Tibial artery (tissue), 4 donors: ENCODE measurements at places on chromosomes 16 and 17.
A peak's percentile ranks its signal among the peaks of the same experiment; 100 is the strongest.

GRCh38 chr17:35546487-35546886, 9.0 kb upstream of the SLFN12L start:
- no peak for DNase-seq

GRCh38 chr17:33970279-33970678, 284.8 kb upstream of the CCL2 start:
- DNase-seq = no peak

GRCh38 chr16:85170590-85171003, 58.3 kb upstream of the CIBAR2 start:
- no peak for DNase-seq

DNA sequence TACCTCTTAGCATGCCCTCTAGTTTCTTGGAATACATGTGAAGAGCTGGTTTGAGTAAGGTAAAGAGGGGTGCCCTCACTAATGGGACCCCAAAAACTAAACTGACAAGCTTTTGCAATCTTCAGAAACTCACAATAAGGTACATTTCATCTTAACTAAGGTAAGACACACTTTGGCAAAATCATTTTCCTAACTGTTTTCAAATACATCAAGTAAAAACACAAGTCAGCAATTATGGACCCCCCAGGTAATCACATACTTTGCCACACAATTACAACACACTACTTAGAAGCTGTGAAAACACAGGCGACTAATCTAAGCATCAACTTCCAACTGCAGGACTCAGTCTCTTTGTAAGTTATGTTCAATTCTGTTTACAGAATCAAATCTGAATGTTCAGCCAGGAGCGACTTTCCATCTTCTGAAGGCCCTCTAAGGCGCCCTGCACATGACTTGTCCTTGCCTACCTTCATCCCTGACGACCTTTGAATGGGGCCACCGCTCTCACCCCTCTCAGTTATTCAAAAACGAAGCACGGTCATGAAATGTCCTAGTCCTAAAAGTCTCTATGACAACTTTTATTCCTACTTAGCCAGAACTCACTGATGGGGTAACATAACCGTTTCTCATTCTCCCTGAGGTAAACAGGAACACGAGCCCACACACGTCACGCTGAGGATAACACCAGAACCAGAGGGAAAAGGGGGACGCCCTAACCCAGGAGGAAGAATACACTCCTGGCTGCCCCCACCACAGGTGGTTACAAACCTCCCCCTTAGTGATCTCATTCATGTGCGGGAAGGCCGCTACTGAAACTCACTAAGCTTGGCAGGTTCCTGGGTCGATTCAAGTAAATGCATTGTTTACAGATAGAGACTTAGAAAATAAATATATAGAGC, 5.5 kb downstream of the CREBBP start:
- no peak for DNase-seq

GRCh38 chr16:25596194-25596593, 95.6 kb upstream of the HS3ST4 start:
- no peak for DNase-seq

- DNase-seq = no peak
Measured at GRCh38 chr16:89184933-89185794, 13.6 kb downstream of the CDH15 start.

- DNase-seq = no peak
Measured at GRCh38 chr16:47057630-47057993, 84.1 kb upstream of the DNAJA2 start.

GRCh38 chr16:71384073-71384724, 25.7 kb downstream of the CALB2 start:
- no peak for DNase-seq

- no peak for DNase-seq
Measured at GRCh38 chr16:25691519-25692091, at the start of gene HS3ST4. Gene HS3ST4 (plus strand): TSS chr16:25691959.

DNA sequence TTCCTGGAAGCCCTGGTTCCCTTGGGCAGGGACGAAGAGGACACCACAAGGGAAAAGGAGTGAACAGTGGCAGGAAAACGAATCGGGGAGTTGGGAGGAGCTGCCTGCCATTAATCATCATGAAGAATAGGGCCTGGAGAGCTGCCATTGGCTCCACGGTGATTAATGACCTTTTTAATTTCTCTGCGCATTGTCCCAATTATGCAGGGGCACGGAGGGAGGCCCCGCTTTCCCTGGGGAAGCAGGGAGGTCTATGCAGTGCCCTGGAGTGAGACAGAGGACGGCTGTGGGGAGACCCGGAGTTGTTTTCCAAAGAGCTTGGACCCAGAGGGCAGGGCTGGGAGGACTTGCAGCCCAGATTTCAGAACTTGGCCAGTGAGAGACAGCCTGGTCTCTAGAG, 338.9 kb upstream of the C16orf82 start:
- DNase-seq = no peak

- peak; percentile 24 for DNase-seq
Measured at GRCh38 chr17:31877911-31878702, 19.1 kb upstream of the COPRS start.

DNA sequence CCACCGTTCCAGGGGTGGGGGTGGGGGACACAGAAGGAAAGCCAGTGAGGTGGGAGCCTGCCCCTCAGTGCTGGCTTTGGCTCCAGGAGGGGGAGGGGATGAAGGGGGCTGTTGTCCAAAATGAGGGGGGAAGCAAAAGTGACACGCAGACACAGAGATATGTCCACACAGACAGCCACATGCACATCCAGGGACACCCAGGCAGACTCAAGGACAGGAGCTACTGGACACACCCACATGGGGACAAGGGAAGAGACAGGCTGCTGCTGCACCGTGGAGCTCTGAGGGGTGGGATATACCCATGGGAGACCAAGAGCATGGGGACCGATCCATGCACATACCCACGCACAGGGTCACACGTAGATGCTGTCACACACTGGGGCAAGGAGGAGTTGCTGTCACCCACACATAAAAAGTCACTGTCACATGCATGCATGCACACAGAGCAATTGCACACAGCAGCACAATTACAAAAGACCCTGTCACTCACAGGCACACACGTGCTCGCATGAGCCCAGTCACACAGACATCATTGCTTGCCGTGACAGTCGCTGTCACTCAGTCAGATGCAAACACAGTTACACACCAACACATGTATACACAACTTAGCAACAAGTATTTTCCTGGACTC, 1.3 kb downstream of the THRA start:
- DNase-seq = no peak

- no peak for DNase-seq
Measured at GRCh38 chr16:21704266-21704665, 40.5 kb downstream of the OTOA start.

- DNase-seq = no peak
Measured at GRCh38 chr17:17752821-17753321, 71.6 kb downstream of the RAI1 start.

DNA sequence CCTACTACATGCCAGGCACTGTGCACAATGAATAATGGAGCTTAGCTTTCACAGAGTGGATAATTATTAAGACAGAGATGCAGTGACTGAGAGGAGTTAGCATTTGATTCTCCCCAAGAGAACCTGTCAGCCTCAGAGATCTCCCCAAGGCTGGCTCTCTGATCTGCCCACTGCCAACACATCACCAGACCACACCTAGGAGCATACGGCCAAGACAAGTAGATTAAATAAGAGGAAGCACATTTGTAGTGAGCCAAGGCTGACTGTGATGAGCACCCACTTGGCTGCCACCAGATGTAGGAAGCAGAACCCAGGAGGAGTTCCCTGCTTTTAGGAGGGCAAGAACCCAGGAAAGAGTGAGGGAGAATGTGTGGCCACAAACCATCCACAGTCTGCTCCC, 130.1 kb downstream of the SPACA3 start:
- DNase-seq = no peak

- no peak for DNase-seq
Measured at GRCh38 chr16:48561960-48562393, 48.0 kb downstream of the N4BP1 start.

DNA sequence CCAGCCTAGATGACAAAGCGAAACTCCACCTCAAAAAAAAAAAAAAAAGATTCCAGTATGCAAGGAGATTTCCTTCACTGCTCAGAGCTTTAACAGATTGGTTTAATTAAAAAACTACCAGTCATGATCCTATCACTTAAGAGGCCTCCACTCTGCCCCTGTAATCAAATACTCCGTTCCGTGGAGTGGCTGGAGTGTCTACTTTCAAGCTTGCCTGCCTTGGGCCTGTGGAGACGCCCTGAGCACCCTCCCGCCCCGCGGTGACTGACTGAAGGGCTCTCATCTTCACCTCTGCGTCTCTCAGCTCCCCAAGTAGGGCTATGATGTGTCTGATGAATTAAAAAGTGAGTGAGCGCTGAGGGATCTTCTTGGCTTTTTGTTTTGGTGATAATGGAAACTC, 25.3 kb upstream of the TRPV3 start:
- no peak for DNase-seq

DNA sequence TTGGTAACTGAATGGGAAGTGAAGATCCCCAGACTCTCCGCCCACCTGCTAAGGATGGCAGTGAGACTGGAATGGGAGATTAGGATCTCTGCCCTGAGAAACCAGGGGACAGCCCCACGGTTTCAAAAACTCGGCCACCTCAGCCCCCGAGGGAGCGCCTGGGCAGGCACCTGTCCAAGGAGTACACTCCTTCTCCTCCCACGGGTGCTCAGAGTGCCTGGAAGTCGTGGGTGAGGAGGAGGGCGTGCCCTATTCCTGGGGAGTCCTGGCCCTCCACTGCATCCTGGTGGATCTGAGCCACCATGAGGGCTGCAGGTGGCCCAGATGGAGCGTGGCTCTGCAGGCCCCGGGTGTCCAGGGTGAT, 78.5 kb downstream of the MGAT5B start:
- no peak for DNase-seq
